ENCODE measurements at places on chromosomes 5 and 9. TPM values are rescaled to one million over a fixed set of nuclear protein-coding genes. Genes with fewer than 3 reads are reported as not detected.
A peak's percentile ranks its signal among the peaks of the same experiment; 100 is the strongest.

DNA sequence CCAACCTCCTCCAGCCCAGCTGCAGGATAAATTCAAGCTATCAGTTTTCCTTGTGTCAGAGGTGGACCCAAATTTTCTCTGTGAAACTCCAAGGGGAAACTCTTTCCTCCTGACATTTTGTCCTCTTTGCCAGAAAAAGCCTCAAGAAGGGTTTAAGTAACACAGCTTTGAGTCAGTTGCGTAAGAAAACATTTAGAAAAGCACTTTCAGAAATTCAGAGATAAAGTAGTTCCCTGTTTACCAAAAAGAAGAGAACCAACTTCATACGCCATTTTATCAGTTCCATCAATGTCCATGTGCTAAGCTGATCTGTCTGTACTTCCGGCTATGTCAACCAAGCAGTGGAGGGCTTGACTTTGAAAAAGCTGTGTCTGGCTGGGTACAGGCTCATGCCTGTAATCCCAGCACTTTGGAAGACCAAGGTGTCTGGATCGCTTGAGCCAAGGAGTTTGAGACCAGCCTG is 19.9 kb upstream of the SUSD1 start:
- no peak for DNase-seq

DNA sequence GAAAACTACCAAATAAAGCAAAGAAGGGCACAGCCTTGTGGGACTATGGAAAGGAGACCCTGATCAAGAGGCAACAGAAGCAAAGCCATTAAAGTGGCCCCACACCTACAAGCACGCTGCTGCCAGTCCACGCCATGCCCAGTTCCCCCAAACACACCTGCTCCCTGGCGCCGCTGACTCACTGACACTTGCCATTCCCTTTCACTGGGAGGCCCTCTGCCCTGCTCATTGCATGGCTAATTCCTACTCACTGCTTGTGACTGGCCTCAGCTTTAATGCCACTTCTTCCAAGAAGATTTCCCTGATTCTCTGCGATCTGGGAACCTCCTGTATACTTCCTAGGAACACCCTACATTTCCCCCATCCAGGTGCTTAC is 71.2 kb upstream of the TAF1L start:
- DNase-seq, result no peak

DNA sequence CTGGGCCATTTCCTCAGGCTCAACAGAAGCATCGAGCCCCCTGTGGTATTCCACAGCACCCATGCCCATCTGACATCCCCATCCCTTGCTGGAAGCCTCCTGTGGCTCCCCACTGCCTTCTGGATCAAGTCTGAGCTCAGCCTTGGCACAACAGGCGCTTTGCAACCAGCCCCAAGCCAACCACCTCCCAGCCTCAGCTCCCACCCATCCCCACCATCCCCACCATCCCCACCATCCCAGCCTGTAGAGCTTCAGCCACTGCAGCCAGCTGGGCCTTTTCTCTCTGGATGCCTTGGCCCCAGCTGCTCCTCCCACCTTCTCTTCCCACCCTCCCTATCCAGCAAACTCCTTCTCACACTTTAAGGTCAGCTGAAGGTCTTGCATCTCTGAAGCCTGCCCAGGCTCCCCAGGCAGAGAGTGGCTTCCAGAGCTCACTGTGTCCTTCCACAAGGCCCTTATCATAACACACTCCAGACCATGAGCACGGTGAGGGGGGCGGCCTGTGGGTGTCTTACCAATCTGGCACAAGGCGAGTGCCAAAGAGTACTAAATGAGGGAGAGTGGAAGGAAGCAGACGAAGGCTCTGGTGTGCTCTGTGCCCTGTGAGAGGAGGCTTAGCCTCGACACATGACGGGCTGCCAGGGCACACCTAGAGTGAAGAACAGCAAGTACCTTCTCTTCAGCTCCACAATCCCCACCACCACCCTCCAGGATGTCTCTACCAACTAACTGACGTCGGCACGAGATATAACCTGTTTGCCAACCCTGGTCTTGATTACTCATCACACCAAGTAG is 6.5 kb downstream of the HIGD2A start:
- no peak for DNase-seq

DNA sequence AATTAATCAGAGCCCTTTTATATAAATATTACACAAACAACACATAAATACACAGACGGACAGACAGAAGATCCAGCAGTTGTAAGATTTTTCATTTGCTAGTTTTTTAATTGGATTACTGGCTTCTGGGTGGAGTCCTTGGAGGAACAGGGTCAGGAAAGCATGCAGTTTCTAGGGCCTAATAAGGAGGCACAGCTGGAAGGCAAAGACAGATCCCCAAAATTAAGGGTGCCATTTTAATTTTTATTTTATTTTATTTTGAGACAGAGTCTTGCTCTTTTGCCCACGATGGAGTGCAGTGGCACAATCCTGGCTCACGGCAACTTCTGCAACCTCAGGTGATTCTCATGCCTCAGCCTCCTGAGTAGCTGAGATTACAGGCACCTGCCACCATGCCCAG is 49.5 kb downstream of the PTGS1 start:
- no peak for DNase-seq

Gene CYLC2
- total RNA-seq, result not detected

Gene PDLIM4
- not detected for total RNA-seq

Gene SARDH
- 42.8 TPM for total RNA-seq

DNA sequence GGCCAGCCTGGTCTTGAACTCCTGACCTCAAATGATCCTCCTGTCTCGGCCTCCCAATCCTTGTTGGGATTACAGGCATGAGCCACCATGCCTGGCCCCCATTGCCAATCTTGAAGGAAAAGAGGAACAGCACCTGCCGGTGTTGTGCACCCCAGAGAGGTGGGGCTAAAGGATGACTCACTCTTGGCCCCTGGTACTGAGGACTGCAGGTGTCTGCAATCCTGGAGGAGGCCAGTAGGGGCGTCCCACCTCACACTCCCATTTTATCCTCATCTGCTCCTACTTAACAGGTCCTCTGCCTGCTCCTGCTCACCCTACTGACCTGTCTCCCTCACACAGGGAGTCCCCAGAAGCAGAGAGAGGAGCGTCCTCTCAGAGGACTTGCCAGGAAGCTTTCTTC is 390.4 kb downstream of the ARHGEF28 start:
- DNase-seq, result peak; percentile 4

- DNase-seq, result peak; percentile 24
Observed at GRCh38 chr9:38417003-38417945, 7.0 kb downstream of the IGFBPL1 start.

- DNase-seq, result no peak
Observed at GRCh38 chr5:116763987-116764866, 189.6 kb upstream of the SEMA6A start.

Gene FAXDC2
- 0.28 TPM for total RNA-seq

Gene TMOD1
- total RNA-seq, result not detected

DNA sequence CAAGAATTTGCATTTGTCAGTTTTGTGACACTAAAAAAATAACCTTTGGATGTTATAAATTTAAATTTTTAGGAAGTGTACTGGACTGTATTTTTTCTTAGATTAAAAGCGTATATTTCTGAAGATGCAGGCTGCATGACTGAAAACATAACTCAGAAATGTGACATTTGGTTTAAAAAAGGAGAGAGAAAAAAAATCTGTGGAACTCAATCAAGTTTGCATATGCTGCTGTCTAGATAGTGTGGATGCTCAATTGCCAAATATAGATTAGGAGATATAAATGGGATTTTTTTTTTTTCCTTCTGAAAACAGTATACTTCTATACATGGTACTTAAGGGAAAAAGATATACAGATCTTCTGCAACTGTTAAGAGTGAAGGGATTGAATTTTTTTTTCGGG is 402.3 kb downstream of the TAF11L14 start:
- no peak for DNase-seq

DNA sequence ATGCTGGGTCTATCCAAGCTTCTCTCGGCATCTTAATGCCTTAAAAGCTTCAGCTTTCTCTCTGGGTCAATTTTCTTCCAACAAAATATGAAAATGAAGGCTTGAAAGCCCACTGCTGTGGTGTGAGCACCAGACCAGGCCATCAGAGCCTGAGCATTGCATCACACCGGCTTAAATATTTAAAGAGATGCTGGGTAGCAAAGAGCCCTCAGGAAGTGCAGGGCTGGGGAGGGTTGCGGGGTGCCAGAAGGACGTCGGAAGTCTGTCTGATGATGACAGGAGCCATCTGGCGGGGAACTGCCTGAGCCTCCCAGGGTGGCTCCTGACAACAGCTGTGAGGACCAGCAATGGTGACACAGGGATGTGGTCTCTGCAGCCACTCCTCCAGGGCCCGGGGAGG is 185.5 kb downstream of the OLFM1 start:
- no peak for DNase-seq

GRCh38 chr5:75588666-75589065 is 22.6 kb upstream of the ANKDD1B start:
- DNase-seq, result no peak

Gene NAIP
- total RNA-seq, result 14.0 TPM

DNA sequence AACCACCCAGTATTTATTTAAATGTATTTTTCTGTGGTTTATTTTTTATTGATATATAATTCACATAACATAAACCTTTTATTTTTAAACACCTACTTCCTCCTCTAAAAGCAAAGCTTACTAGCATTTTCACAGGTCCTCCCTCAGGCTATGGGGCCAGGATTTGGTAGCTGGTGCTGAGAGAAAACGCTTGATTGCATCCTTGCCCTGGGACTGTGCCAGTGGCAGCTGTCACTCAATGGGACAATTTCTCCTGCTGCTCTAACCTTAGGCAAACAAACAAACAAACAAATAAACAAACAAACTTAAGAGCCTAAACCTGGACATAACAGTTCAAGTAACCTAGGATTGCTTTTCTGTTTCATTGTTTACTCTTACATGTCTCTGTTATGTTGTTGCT is 102.7 kb downstream of the FOCAD start:
- DNase-seq, result no peak

GRCh38 chr5:65100911-65101631 is 332.3 kb downstream of the CWC27 start:
- DNase-seq, result peak; percentile 35

- DNase-seq, result no peak
Observed at GRCh38 chr5:85143138-85143537, 758.5 kb upstream of the EDIL3 start.

DNA sequence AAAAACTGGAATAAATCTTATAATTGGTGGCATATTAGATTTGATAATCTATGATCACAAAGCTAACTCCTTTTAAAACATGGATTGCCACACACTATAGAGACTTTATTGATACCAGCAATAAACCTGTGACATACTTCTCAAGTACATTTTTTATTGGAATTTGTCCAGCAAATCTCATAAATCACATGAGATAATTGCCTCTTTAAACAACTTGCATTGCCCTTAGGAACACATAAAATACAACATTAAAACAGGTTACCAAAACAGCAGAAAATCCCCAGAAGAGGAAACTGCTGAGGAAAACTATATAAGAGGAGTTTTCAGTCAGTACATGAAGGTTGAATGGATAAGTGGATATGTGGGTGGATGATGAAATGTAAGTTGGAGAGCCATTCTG is 124.6 kb downstream of the SNCAIP start:
- no peak for DNase-seq

DNA sequence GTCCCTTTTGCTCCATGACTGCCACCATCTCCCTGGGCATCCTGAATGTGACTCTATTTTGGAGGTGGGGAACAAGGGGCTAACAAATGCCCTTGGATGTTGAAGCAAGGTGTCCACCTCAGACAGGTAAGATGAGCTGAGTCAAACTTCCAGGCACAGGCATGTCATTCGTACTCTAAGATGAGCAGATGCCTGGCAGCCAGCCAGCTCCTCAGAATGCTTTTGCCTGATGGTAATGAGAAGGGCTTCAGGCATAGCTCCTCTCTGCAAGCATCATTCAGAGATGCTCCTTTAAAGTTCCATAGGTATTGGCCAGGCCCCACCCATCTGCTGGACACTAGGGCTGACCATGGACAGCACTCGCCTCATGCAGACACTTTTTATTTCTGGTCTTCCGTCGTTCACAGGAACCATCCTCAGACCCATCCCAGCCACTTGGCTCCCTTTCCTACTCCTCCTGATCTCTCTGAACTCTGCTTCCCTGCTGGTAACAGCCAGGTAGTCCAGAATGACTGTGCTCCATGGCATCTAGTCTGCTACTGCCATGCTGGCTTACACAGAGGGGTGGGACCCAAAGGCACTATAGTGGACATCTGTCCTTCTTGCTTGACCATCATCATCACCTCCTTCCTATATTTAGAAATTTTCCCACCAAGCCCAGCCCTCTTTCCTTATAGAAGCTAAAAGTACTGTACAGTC is 118.8 kb downstream of the GLIS3 start:
- DNase-seq, result no peak

Gene CER1
- total RNA-seq, result not detected

Gene MOCS2
- 20.7 TPM for total RNA-seq

GRCh38 chr5:138391859-138392386 is 39.4 kb downstream of the KDM3B start:
- DNase-seq, result no peak

GRCh38 chr5:133687212-133688061 is 75.1 kb upstream of the FSTL4 start:
- no peak for DNase-seq

DNA sequence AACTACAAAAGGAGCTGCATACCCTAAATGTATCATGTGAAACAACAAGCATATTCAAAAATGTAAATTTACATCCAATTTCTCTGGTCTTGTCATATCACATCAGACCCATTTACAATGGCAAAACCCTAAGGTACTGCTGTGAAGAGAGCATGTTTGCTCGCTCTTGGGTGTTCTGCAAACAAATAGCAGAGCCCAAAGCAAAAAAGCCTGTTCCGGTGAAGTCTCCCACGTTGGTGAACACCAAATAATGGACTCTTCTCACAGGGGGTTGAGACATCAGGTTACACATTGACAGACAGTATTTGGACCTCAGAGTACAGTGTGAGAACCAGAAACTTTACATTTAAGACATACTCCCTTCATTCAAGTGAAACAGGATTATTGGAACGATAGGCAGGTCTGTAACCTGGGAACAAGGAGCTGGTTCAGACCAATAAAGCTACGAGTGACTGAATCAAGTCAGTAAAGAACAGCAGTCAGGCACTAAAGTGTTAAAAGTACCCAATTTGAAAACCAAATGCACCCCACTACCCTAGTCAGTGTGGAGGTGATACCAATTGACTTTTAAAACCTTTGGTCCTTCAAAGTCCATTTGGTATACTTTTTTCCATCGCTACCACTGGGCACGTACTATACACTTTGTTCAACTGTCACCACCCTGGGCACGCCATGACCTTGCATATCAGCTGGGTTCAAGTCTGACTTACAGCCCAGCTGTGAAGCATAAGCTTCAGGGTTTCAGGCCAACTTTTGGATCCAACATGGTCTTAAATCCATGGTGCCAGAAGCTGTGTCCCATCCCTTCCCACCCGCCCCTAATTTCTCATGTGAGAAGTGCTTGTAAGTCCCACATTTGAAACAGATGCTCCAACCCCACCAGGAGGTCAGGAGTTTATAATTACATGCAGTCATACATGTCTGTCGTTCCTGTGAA is 36.4 kb downstream of the ETF1 start:
- no peak for DNase-seq

GRCh38 chr9:79535534-79535933 is 36.2 kb upstream of the TLE4 start:
- DNase-seq, result no peak

- no peak for DNase-seq
Observed at GRCh38 chr9:32698706-32699277, 63.3 kb upstream of the TAF1L start.

- no peak for DNase-seq
Observed at GRCh38 chr5:95486191-95486590, 68.6 kb downstream of the SKIC3 start.

GRCh38 chr9:22337261-22337660 is 109.4 kb upstream of the DMRTA1 start:
- DNase-seq, result no peak

- peak; percentile 29 for DNase-seq
Observed at GRCh38 chr5:5881294-5881693, 458.8 kb downstream of the ICE1 start.

- DNase-seq, result no peak
Observed at GRCh38 chr5:154677921-154678320, 77.3 kb upstream of the LARP1 start.

GRCh38 chr5:14909369-14909768 is 37.8 kb upstream of the ANKH start:
- DNase-seq, result no peak

All from OCI-LY7 (cell line).